ENCODE measurements at places on chromosomes 7 and 10. TPM values are rescaled to one million over a fixed set of nuclear protein-coding genes. Genes with fewer than 3 reads are reported as not detected.

The GCK gene
- total RNA-seq: not detected

The SH2B2 gene
- total RNA-seq: 2.1 TPM

- DNase-seq: no peak
- H3K36me3 ChIP-seq: no peaks in the 10 kb centered on the region
- H3K4me1 ChIP-seq: peaks cover 40% of the 10 kb centered on the region
- no peaks in the 10 kb centered on the region for H3K27me3 ChIP-seq
- H3K27ac ChIP-seq: no peak overlapping the region
- H3K4me3 ChIP-seq: no peak overlapping the region
Observed at GRCh38 chr10:22628309-22628708, 86.1 kb downstream of the PIP4K2A start.

The LIPK gene
- total RNA-seq: not detected

The IL15RA gene
- 1.2 TPM for total RNA-seq

The SND1 gene
- total RNA-seq: 257 TPM

Measured in osteoblast (primary cell).